CMK (cell line): ENCODE measurements at places on chromosomes 7 and 10.

DNA sequence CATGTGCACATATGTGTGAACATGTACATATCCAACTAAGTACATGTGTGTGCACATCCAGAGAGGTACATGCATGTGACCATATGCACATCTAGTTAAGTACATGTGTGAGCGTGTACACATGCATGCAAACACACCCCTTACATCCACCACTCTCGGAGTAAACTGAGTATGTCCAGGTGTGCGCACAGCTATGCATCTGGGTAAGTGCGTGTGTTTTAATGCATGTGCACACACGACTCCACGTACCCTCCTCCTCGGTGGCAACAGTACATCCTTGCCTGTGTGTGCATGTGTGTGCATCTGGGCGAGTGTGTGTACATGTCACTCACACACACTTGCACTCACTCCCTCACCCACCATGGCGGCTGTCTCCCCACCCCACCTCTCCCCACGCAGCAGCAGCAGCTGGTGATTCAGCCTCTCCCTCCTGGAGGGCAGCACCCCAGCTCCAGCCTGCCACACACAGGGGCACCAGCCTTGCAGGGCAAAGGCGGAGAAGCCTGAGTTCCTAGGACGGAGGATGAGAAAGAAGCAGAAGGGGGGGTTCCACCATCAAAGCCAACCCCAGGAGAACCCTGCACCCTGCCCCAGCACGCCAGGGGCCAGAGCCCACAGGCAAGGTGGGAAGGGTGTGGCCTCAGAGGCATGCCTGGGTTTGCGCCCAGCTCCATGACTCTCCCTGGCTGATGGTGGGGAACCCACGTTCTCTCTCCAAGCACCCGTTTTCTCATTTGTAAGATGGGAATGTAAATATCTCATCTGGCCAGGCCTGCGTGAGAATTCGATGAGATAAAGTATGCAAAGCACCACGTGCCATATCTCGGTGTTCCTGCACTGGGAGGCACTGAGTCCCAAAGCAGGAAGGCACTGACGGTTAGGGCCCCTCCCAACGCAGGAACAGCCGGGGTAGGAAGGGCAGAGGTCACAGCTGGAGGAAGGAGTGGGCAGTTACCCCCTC is 27.7 kb upstream of the DNAAF5 start:
- peak; percentile 49 for DNase-seq

DNA sequence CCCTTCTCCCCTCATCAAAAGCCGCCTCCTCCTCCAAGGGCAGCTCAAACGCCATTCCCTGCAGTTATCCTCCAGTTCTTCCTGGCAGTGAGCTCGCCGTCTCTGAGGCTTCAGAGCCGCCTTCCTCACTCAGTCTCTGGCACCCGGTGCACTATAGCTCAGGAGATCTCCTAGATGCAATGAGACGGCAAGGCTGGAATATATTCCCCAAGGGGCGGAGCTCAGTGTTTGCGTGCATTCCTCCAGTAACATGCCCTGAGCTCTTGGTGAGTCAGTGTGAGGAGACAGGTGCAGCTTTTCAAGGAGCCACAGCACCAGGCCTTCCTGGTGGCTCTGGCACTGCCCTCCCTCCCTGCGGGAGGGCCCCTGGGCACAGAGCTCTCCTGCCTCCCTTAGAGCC is 512.6 kb upstream of the FOXK1 start:
- DNase-seq: no peak

GRCh38 chr10:83165265-83165664 is 974.0 kb upstream of the GHITM start:
- DNase-seq: no peak

GRCh38 chr10:78764846-78765430 is 303.8 kb upstream of the ZMIZ1 start:
- DNase-seq: no peak

GRCh38 chr7:50826371-50827172 is 43.9 kb upstream of the GRB10 start:
- no peak for DNase-seq

DNA sequence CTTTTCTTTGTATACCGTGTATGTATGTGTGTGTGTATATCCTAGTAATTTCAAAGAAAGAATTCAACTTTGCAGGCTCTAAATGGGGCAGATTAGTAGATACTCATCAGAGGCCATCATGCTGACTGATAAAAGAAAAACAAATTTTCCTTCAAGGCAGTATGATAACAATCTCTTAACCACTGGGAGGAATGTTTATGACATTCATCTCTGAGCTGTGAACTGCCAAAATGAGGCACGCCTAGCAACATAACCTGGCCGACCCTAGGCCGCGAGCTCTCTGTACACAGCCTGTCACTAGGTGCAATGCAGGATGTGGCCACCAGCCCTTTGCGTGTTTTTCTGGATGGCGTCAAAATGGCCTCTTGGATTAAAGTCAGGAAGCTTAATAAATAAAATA is 343.7 kb upstream of the GALNT17 start:
- DNase-seq: no peak

DNA sequence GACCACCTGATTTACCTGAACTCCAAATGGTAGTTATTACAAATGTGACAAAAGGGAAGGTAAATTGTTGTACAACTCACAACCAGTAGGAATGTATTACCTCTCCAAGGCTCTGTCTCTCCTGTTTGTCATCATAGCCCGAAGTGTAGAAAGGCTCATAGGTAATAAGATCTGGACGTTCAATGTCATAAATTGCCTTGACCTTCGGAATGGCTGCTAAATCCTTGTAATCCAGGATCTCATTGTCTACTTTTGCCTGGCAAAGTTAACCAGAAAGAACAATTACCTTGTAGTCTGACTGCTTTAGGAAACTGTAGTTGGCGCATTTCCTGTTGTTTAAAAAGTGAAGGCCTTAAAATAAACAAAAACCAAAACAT is 68.6 kb upstream of the AFAP1L2 start:
- DNase-seq: no peak

DNA sequence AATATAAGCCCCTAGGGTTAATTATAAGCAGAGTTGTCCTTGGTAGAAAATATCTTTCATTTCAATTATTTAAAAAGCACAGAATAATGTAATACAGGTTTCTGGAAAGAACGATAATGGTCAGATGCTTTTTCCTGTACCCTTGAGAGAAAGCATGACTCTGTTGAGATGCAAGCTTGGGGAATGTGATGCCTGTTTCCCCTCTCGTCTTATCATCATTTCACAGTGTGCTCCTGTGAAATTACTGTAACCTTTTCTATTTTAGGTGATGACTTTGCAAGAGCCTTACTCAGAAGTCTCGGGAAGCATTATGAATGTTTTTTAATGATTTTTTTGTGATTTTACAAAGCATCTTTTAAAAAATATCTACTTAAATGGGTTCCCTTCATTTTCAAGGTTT is 243.0 kb downstream of the POLR1F start:
- no peak for DNase-seq

GRCh38 chr7:91945476-91945875 is 4.8 kb downstream of the AKAP9 start:
- DNase-seq: no peak
